ENCODE measurements at places on chromosomes 16 and 17. TPM values are rescaled to one million over a fixed set of nuclear protein-coding genes. Genes with fewer than 3 reads are reported as not detected.
A peak's percentile ranks its signal among the peaks of the same experiment; 100 is the strongest.

DNA sequence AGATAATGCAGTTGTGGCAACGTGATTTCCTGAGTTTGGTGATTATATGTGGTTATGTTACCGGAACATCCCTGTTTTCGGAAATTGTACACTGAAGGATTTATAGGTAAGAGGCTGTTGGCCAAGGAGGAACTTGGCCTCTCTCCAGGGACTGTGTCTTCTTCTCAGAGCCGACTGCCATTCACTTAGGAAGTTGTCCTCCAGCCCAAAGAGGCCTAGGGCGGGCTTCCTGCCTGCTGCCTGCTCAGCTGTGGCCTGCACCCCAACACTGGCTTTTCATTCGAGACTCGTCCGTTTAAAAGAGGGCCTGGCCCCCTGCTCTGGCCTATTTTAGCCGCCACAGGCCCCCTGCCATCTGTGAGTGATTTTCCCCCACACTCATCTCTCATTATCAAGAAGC is 64.3 kb downstream of the ZDHHC7 start:
- no peak overlapping the region for H3K4me3 ChIP-seq
- H3K4me1 ChIP-seq: peaks cover 24% of the 10 kb centered on the region
- no peak for DNase-seq
- H3K36me3 ChIP-seq: peaks cover 8% of the 10 kb centered on the region
- H3K27me3 ChIP-seq: peaks cover 2% of the 10 kb centered on the region

The SPNS3 gene
- total RNA-seq: not detected

GRCh38 chr17:27793168-27793905 is 7.0 kb downstream of the NOS2 start:
- no peak for DNase-seq
- H3K36me3 ChIP-seq: no peaks in the 10 kb centered on the region
- H3K4me3 ChIP-seq: 0 out of 2 replicates have a peak overlapping the region, but pooled peaks have one; percentile 10
- H3K27me3 ChIP-seq: peaks cover 38% of the 10 kb centered on the region

The CX3CL1 gene
- not detected for total RNA-seq

- no peak for DNase-seq
- H3K4me3 ChIP-seq: no peak overlapping the region
- no peaks in the 10 kb centered on the region for H3K27me3 ChIP-seq
- H3K4me1 ChIP-seq: no peaks in the 10 kb centered on the region
Observed at GRCh38 chr17:10815319-10815718, 11.4 kb upstream of the TMEM238L start.

- H3K27me3 ChIP-seq: peaks cover 1% of the 10 kb centered on the region
- DNase-seq: peak; percentile 94
- H3K36me3 ChIP-seq: peaks cover 12% of the 10 kb centered on the region
- peaks cover 29% of the 10 kb centered on the region for H3K4me1 ChIP-seq
Observed at GRCh38 chr17:3004150-3004801, 59.1 kb downstream of the OR1D5 start.

- no peaks in the 10 kb centered on the region for H3K36me3 ChIP-seq
- no peak overlapping the region for H3K4me3 ChIP-seq
- no peak overlapping the region for H3K27ac ChIP-seq
- H3K4me1 ChIP-seq: no peaks in the 10 kb centered on the region
- no peak for DNase-seq
Observed at GRCh38 chr16:54362591-54363206, 76.1 kb upstream of the IRX3 start.

The LRRC75A gene
- total RNA-seq: 0.23 TPM

DNA sequence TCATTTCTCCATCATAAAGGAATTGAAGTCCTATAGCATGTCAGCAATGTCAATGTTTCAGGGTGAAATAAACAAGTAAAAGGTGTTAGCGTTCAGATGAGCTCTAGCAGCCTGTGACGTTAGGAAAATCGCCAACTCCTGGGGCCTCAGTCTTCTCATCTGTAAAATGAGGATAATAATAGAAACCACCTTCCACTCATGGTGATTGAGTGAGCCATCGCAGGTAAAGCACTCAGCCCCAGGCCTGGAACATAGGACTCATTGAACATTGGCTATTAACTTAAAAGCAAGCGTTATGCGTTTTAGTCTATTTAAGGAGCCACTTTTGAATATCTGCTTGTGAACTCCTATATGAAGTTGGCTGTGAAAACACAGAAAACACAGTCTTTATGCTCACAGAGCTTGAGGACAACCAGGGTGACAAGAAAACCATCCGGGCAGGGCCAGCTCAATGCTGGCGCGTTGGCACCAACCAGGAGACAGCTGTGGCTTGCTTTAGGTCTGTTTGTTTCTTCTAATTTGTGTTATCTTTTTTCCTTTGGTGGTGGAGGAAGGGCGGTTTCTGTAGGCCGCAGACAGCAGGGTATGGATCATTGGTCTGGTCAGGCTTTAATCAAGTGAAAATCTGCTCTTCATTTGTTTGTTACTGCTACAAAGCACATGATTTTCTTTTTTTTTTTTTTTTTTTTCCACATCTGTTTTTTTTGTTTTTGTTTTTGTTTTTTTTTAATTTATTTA is 35.7 kb upstream of the MED9 start:
- peaks cover 17% of the 10 kb centered on the region for H3K4me1 ChIP-seq
- no peak overlapping the region for H3K4me3 ChIP-seq
- H3K36me3 ChIP-seq: no peaks in the 10 kb centered on the region
- peaks cover 10% of the 10 kb centered on the region for H3K27me3 ChIP-seq
- DNase-seq: no peak
- no peak overlapping the region for H3K27ac ChIP-seq

- H3K27ac ChIP-seq: no peak overlapping the region
- H3K4me1 ChIP-seq: no peaks in the 10 kb centered on the region
Observed at GRCh38 chr17:69802045-69802740, 272.8 kb upstream of the KCNJ16 start.

- H3K27me3 ChIP-seq: peaks cover 6% of the 10 kb centered on the region
- peak overlapping the region; percentile 96 for H3K27ac ChIP-seq
- peak; percentile 4 for DNase-seq
- peak overlapping the region; percentile 100 for H3K4me3 ChIP-seq
Observed at GRCh38 chr16:72094266-72094610, 591 bp downstream of the DHX38 start.

- no peak overlapping the region for H3K4me3 ChIP-seq
- peaks cover 6% of the 10 kb centered on the region for H3K4me1 ChIP-seq
- peak overlapping the region; percentile 46 for H3K27ac ChIP-seq
Observed at GRCh38 chr16:749010-749409, 8.2 kb upstream of the CIAO3 start.

DNA sequence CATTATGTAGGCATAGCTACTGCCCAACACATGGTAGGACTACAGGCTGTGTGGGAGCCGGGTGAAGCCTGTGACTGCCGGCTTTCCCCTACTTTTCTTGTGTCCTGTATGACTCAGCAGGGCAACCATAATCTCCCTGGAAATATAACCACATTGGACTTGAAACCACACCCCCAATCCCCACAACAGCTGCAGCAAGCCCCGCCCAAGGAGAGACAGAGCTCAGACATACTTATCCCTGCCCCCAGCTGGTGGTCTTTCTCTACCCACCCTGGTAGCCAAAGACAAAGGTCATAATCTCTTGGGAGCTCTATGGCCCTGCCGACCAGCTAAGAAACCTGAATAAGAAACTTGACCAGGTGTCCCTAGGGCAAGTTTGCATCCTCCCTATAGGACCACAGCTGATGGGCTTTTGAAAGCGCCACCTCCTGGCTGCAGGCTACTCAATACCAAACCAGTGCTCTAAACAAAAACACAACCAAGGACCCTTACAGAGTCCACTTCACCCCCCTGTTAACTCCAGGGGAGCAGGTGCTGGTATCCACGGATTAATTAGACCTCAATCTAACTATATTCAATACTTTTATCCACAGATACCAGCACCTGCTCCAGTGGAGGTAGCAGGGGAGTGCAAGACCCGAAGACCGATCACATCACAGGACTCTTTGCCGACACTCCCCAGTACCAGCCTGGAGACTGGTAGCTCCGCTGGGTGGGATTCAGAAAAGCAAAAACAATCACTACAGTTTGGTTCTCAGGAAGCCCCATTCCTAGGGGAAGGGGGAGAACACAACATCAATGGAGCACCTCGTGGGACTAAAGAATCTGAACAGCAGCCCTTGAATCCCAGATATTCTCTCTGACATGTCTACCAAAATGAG is 91.2 kb downstream of the IRX5 start:
- H3K4me3 ChIP-seq: no peak overlapping the region
- no peaks in the 10 kb centered on the region for H3K4me1 ChIP-seq
- no peaks in the 10 kb centered on the region for H3K36me3 ChIP-seq
- DNase-seq: peak; percentile 7
- H3K27me3 ChIP-seq: peaks cover 8% of the 10 kb centered on the region

DNA sequence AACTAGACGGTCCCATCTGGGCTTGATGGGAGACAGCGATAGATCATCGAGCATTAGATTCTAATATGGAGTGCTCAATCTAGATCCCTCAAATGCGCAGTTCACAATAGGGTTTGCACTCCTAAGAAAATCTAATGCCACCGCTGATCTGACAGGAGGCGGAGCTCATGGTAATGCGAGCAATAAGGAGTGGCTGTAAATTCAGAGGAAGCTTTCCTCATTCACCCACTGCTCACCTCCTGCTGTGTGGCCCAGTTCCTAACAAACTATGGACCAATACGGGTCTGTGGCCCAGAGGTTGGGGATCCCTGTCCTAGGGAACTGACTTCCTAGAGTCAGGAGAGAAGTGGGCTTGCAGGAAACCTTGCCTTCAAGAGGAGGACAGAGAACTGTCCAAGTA is 25.2 kb upstream of the AMZ2 start:
- no peaks in the 10 kb centered on the region for H3K27me3 ChIP-seq
- H3K4me3 ChIP-seq: no peak overlapping the region
- H3K27ac ChIP-seq: no peak overlapping the region
- no peaks in the 10 kb centered on the region for H3K36me3 ChIP-seq

DNA sequence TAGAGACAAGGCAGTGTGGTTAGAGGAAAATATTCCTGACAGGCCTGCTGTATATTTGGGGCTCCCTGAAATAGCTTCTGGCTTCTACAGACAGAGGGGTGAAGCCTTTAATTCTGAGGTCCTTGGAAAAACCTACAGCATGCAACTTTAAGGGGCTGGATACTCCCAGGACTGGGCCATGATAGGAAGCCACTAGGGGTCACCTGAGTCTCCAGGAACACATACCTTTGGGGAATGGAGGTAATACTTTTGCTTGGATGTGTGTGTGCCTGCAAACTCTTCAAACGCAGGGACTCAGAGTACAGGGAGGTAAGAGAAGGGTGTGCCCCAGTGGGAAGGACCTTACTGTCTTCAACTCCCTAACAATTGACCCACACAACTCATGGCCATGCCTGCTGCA is 4.1 kb downstream of the ASIC2 start:
- H3K27me3 ChIP-seq: peaks cover 29% of the 10 kb centered on the region
- H3K4me3 ChIP-seq: no peak overlapping the region
- H3K36me3 ChIP-seq: no peaks in the 10 kb centered on the region
- no peak overlapping the region for H3K27ac ChIP-seq
- no peak for DNase-seq

- H3K27ac ChIP-seq: no peak overlapping the region
- no peak overlapping the region for H3K4me3 ChIP-seq
- H3K4me1 ChIP-seq: no peaks in the 10 kb centered on the region
- DNase-seq: no peak
- no peaks in the 10 kb centered on the region for H3K36me3 ChIP-seq
Observed at GRCh38 chr16:88363239-88363891, 19.4 kb upstream of the ZNF469 start.

The CRISPLD2 gene
- total RNA-seq: 12.2 TPM

GRCh38 chr16:63453261-63453660 is 1417.0 kb upstream of the CDH8 start:
- no peaks in the 10 kb centered on the region for H3K4me1 ChIP-seq
- no peak for DNase-seq
- no peak overlapping the region for H3K27ac ChIP-seq
- H3K4me3 ChIP-seq: no peak overlapping the region

- no peaks in the 10 kb centered on the region for H3K36me3 ChIP-seq
- no peak overlapping the region for H3K4me3 ChIP-seq
- peaks cover 49% of the 10 kb centered on the region for H3K27me3 ChIP-seq
Observed at GRCh38 chr17:16942141-16943031, 29.5 kb downstream of the TNFRSF13B start.

GRCh38 chr17:48740537-48740936 is 12.0 kb upstream of the HOXB13 start:
- H3K27ac ChIP-seq: no peak overlapping the region
- DNase-seq: no peak
- no peaks in the 10 kb centered on the region for H3K4me1 ChIP-seq
- peaks cover 88% of the 10 kb centered on the region for H3K27me3 ChIP-seq

DNA sequence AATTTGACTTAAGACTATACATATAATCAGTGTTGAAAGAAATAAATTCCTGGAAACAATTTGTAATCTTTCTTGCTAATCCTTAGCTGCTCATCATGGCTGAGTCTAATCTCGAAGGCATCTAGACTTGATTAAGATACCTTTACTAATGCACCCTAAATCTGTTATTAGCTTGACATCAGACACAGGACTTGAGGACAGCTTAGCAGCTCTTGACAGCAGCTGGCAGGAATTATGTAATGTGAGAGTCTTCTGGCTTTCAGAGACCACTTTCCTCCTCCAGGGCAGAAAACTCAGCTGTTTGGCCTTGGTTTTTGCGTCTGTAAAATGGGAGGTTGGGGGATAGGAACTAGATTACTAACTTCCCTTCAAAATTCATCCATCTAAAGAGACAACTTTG is 7.1 kb upstream of the MPP2 start:
- H3K36me3 ChIP-seq: no peaks in the 10 kb centered on the region
- peaks cover 14% of the 10 kb centered on the region for H3K27me3 ChIP-seq
- H3K27ac ChIP-seq: no peak overlapping the region
- no peak for DNase-seq
- H3K4me1 ChIP-seq: no peaks in the 10 kb centered on the region

The CDH13 gene
- 14.4 TPM for total RNA-seq

The CRK gene
- 72.4 TPM for total RNA-seq

The GLIS2 gene
- 23.2 TPM for total RNA-seq

GRCh38 chr17:82388922-82389283 is 17.3 kb downstream of the UTS2R start:
- no peaks in the 10 kb centered on the region for H3K36me3 ChIP-seq
- H3K4me3 ChIP-seq: no peak overlapping the region
- no peak overlapping the region for H3K27ac ChIP-seq
- H3K27me3 ChIP-seq: peaks cover 9% of the 10 kb centered on the region
- DNase-seq: no peak

The FAHD1 gene
- 29.7 TPM for total RNA-seq

The NDE1 gene
- total RNA-seq: 59.5 TPM

GRCh38 chr16:73020409-73020884 is 27.5 kb downstream of the ZFHX3 start:
- peak overlapping the region; percentile 77 for H3K4me3 ChIP-seq
- H3K27ac ChIP-seq: peak overlapping the region; percentile 80
- peaks cover 3% of the 10 kb centered on the region for H3K27me3 ChIP-seq
- H3K36me3 ChIP-seq: peaks cover 6% of the 10 kb centered on the region

DNA sequence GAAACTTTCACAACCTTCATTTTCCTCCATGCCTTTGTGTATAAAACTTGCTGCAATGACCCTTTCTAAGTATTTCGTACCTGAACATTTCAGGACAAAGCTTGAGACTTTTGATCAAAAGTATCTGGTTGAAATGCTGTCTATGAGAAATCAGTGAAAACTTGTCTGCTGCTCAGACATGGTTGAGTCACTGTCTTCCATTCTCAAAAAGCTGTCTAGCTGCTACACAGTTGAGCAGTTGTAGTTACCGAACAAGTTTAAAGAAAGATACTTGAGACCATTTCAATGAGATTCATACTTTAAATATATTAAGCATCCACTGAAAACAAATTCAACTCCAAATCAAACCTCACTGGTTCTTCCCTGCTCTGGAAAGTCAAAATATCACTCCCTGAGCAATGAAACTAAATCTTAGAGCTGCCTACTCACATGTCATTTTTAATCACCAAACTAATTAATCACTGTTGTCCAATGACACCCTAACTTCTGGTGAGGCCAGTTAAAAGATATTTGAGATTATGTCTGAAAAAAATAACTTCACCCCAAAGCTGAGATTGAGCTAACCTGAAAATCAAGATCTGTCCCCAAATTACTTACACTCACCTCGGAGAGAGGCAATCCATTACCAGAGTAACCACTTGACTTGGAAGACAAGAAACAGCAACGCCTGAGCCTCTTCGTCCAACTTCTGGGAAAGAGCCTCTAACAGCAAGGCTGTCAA is 488 bp downstream of the TMEM100 start:
- no peak overlapping the region for H3K27ac ChIP-seq
- H3K4me3 ChIP-seq: peak overlapping the region; percentile 88
- peaks cover 39% of the 10 kb centered on the region for H3K4me1 ChIP-seq
- no peak for DNase-seq

Measured in HFFc6 (cell line).